Large intestine (tissue), 12 donors: ENCODE measurements at places on chromosomes 4 and X. TPM values are rescaled to one million over a fixed set of nuclear protein-coding genes. Genes with fewer than 3 reads are reported as not detected.

DNA sequence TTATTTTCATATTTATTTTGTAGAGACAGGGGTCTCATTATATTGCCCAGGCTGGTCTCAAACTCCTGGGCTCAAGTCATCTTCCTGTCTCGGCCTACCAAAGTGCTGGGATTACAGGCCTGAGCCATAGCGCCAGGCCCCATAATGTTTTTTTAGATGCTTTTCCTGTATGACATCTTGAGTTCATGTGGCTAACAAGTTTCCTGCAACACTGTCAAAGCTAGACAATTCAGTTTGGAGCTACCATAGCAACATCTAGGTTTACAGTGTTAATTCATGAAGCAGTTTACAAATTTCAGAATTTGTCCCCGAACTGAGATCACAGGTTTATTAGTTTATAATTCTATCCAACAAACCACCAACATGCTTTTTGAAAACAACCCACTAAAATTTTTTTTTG is 6.4 kb upstream of the IL13RA2 start:
- no peak for DNase-seq

DNA sequence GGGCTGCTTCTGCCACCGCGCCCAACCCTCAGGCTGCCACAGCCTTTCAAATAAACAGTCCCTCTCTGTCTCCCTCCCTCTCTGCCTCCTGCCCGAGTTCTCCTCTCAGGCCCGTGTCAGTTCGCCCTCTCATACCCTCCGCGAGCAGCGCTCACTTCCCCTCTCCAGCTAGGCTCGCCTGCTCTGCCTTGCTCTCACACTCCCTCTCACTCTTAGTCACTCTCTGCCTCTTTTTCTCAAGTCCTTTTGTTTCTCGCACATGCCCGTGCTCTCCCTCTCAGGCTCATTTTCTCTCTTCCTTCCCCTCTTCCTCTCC is 3.2 kb downstream of the EFNB1 start:
- DNase-seq: peak; percentile 53

DNA sequence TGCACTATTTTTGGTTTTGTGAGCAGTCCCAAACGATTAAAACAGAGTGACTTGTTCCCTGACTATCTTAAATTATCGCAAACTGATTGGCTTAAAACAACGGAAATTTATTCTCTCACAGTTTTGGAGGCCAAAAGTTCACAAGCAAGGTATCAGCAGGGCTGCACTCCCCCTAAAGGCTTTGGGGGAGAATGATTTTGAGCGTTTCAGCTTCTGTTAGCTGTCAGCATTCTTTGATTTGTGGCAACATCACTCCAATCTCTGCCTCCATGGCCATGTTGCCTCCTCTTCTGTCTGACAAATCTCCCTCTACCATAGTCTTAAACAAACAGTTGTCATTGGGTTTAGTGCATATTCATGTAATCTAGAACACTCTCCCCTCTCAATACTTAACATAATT is 459.6 kb upstream of the ATOH1 start:
- no peak for DNase-seq

- no peak for DNase-seq
These were observed 1893.7 kb downstream of the STIM2 start for GRCh38 chr4:28754376-28754775.

Gene NPNT
- polyA plus RNA-seq: 163 TPM

DNA sequence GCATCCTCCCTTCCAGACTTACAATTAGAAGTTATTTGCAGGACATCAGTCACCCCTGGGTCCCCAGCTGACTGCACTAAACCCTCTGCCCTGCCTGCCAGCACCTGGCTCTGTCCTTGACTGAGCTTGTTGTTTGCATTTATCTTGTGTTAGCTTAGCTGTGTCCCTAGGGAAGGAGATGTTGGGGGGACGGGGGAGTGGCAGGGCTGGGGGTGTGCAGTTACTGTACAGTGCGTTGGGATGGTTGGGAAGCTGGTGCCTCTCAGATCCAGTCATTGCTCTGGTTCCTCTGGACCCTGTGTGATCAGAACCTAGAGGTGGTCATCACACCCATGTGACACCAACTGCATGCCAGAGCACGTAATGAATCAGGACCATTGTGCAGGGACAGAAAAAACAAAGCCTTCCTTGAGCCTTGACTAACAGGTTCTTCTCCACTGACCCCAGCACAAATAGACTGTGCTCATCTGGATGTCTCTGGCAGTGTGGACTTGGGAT is 32.7 kb upstream of the PROM1 start:
- no peak for DNase-seq

DNA sequence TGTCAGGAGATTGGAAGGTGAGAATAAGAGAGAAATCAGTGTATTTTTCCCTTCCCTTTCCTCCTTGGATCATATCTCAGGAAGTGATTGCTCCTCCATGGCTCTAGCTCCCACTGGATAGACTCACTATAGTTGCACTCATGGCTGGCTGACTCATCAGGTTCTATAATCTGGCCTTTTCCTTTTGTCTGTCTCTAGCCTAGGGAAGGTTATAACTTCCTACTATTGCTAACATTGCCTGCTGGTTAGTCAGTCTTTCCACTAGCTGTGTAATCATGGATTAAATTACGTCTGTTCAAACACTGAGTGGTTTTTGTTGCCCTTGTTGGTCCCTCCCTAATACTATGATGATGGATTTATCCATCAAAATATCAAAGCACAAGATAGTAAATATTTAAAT is 195.5 kb upstream of the VEGFC start:
- no peak for DNase-seq

GRCh38 chr4:2290974-2291704 is 29.2 kb upstream of the MXD4 start:
- DNase-seq: no peak

GRCh38 chr4:120771907-120772306 is 150.6 kb downstream of the PRDM5 start:
- DNase-seq: no peak
